Hindlimb muscle (tissue), 1 donor: ENCODE measurements at places on chromosomes 2 and 18. TPM values are rescaled to one million over a fixed set of nuclear protein-coding genes. Genes with fewer than 3 reads are reported as not detected.

- DNase-seq = no peak
Observed at GRCh38 chr2:30680121-30680520, 127.1 kb downstream of the CAPN13 start.

The SERPINB11 gene
- not detected for polyA plus RNA-seq

The OR6B2 gene
- polyA plus RNA-seq = not detected

DNA sequence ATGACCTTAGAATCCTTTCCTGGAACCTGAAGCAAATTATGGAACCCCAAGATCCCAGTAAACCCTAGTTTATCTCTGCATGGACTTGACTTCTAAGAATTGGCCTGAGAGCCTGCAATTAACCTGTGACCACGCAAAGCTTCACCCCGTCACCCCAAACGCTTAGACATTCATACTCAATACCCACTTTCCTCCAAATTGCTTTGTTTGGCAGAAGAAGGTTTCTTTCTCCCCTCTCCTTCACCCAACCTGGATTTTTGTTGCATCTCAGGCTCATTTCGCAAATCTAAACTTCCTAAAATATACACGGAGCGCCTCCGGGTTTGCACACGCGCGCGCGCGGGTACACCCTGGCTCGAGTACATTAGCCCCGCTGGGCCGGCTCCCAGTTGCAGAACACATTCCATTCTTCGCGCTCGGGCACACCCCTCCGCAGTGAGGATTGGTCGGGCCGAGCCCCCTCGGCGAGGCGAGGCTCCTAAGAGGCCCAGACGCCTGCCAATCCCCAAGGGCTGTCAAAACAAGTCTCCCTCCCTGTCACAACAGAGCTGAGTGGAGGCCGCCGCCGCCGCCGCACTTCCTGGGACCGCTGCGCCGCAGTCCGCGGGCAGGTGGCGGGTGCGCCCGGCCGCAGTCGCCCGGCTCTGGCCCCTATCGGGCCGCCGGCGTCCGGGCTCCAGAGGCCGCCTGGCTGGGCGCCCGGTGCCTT is at the start of gene PLCL1:
TSS of gene PLCL1 (plus strand) at position 545 of the 709 bp plus-strand sequence.
- peak; percentile 84 for DNase-seq

The CTLA4 gene
- not detected for polyA plus RNA-seq

GRCh38 chr2:64978514-64979268 is 10.5 kb upstream of the SLC1A4 start:
- DNase-seq = no peak

DNA sequence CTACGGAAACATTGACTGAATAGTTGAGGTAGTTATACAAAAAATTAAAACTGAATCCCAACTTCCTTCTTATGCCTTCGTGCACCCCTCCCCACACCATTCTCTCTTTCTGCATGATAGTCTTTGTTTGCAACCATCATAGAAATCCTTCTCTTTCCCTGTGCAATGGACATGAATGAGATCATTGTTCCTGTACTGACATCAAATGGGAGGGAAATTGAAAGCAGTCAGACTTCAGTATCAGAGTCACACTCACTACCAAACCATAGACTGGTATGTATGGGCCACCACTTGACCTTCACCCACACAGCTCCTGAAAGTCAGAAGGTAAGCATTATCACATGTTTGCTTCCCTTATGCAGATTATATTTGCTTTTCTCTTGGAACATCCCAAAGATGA is 782.8 kb downstream of the BCL11A start:
- no peak for DNase-seq

- DNase-seq = peak; percentile 49
Observed at GRCh38 chr18:22559414-22560274, 141.9 kb upstream of the CTAGE1 start.
